ENCODE measurements at places on chromosomes 7 and 10.

DNA sequence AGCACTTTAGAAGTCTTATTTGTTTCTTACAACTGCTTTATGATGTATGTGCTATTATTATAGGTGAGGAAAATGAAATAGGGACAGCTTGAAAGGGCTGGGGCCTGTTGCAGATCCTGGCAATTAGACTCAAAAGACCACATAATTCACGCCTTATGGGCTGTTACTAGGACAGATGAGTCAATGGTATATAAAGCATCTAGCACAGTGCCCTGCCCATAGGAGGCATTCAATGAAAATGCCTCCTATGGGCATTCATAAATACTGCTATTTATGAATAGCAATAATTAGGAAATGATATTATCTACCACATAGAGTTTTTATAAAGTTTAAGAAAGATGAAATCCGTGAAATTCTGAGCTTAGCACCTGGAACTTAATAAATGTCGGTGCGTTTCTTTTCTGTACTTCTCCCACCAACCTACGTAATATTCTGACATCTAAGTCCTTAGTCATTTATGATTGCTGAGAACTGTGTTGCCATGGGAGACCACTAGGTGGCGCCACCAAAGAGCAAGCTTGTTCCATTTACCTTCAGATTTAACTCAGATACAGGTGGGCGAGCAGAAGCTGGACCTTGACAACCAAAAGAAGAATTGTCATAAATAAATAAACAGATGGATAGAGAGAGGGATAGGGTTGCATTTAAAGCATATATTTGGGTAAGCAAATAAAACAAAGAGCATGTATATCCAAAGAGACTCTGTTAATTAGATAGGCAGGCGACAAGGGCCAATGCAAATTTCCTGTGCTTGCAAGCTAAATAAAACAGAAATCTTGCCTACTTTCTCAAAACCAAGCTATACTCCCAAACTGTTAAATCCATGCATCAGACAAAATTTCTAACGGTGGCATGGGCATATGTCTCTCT lies 699.9 kb downstream of the INHBA start:
- DNase-seq = peak; percentile 35

DNA sequence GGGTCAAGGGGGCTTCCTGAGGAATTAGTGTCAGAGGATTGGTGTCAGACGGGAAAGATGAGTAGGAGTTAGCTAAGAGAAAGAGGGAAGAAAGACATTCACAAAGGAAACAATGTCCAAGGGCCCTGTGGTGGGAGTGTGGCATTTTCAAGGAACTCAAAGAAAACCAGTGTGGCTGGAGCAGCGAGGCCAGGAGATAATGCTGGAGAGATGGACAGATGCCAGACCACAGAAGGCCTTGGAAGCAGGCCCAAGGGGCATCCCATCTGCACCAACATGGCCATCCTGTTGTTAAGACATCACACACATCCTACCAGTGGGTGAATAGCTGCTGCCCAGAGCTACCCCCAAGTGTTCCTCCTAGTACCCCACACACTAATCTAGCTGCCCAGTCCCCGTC lies 36.1 kb upstream of the CUL1 start:
- peak; percentile 7 for DNase-seq

DNA sequence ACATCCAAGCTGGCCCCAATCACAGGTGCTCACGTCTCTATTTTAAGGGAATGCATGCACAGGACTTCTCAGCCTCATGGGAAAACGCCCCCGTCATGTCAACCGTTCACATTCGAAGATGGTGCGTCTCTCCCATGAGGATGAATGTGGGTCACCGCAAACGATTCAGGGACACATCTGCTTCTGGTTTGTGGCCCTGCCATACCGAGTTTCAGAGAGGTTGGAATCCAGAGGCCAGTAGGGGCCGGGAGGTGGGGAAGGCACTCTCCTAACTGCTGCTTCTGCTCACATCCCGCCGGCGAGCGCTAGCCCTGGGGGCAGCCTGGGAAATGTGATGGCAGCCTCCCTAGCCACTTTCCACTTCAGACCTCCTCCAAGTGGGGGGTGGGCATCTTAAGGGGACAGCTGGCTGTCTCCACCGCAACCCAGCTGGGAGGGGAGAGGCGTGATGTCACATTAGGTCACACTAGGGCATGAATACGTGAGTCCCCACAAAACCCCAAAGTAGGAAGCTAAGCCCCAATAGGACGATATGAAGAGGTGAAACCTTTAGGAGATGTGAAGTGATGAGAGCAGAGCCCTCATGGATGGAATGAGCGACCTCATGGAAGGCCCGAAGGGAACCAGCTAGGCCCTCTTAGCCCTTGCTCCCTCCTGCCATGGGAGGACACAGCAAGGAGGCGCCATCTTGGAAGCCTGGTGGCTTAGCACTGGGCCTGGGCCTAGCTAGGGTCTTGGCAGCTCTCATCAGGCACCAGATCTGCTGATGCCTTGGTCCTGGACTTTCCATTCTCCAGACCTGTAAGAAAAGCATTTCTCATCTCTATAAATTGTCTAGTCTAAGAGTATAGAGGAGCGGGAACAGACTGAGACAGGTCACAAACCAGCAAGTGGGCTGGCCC lies 107.8 kb downstream of the TCERG1L start:
- DNase-seq = no peak

- DNase-seq = peak; percentile 24
Measured at GRCh38 chr10:3292636-3293035, 120.1 kb upstream of the PITRM1 start.

DNA sequence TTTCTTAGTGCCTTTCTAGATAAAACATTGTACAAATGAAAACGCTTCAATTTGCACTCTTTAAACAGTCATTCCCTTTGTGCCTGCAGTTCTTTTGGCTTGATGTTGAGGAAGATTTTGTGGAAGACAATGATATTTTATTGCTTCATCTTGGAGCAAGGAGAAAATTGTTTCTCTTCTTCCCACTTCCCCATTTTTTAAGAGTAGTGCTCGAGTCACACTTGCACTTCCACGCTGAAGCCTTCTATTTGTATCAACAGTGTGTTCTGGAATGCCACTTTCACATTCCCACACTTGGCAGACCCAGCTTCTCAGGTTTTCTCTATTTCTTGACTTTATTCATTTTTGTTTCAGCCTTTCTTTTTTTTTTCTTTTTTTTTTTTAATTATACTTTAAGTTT lies 369.3 kb downstream of the PAXIP1 start:
- DNase-seq = no peak

DNA sequence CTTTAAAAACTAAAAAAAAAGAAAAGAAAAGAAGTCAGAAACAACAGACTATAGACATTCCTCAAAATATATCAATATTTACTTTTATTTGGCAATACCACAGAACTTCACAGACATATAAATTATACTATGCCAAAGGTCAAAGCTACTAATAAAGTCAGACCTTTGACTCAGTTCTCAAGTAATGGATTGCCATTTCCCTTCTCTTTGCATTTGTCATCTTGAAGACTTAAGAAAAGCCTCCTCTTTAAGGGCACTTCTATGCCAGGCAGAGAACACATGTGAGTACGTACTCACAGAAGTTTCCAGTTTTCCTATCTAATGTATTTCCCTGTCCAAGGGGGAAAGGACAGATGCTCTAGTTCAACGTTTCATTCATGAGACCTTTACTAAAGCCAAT lies 37.6 kb downstream of the TNPO3 start:
- DNase-seq = no peak

GRCh38 chr10:11440250-11441150 lies 170.9 kb downstream of the USP6NL start:
- no peak for DNase-seq

- peak; percentile 56 for DNase-seq
Measured at GRCh38 chr7:91685544-91685943, 195.0 kb downstream of the MTERF1 start.

DNA sequence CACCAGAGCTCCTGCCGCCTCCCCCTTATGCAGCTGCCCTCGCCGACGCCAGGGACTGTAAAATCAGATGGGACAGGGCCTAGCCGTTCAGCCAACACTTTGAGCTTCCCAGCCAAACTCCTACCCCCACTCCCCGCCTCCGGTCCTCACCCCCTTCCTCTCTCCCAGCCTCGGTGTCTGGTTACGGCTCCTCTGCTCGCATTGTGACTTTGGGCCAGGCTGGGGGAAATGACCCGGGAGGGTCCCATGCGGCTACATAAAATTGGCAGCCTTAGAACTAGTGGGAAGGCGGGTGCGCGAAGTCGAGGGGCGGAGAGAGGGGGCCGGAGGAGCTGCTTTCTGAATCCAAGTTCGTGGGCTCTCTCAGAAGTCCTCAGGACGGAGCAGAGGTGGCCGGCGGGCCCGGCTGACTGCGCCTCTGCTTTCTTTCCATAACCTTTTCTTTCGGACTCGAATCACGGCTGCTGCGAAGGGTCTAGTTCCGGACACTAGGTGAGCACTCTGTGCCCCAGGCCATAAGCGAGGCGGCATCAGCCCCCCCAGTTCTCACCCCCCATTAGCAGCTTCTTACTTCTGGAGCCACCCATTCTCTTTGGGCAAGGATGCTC lies at the start of gene KAZALD1:
TSS of gene KAZALD1 (plus strand) at position 366 of the 608 bp plus-strand sequence. CDS start 604 bp downstream, outside the sequence.
- no peak for DNase-seq

DNA sequence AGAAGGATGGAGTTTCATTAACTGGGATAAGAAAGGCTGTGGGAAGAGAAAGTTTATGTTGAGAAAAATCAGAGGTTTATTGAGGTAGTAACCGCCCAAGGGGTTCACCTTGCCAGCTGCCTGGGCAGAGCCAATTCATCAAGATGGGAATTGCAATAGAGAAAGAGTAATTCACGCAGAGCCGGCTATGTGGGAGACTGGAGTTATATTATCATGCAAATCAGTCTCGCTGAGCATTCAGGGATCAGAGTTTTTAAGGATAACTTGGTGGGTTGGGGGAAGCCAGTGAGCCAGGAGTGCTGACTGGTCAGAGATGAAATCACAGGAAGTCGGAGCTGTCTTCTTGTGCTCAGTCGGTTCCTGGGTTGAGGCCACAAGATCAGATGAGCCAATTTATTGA lies 70.6 kb downstream of the MALRD1 start:
- DNase-seq = no peak

GRCh38 chr10:15209827-15210509 lies 41.5 kb upstream of the NMT2 start:
- DNase-seq = peak; percentile 79

- DNase-seq = no peak
Measured at GRCh38 chr10:34151931-34152330, 663.2 kb downstream of the PARD3 start.

- DNase-seq = no peak
Measured at GRCh38 chr10:132515811-132516726, 21.5 kb upstream of the INPP5A start.

DNA sequence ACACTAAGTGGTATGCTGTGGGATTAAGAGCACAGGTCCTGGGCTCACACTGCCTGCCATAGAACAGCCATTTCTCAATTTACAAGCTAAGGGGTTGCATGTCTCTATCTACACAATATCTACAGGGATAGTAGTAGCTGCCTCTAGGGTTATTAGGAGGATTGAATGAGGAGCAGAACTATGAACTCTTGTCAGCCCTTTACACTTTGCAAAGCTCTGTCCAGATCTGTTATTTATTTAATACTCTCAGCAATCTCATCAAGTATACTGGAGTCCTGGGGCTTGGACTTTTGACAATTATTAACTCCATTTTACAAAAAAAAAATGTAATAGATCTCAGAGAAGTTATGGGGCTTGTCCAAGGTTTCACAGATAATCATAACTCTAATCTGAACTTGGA lies 6.8 kb downstream of the OPALIN start:
- no peak for DNase-seq

GRCh38 chr7:21617513-21617912 lies 74.7 kb downstream of the DNAH11 start:
- DNase-seq = no peak

DNA sequence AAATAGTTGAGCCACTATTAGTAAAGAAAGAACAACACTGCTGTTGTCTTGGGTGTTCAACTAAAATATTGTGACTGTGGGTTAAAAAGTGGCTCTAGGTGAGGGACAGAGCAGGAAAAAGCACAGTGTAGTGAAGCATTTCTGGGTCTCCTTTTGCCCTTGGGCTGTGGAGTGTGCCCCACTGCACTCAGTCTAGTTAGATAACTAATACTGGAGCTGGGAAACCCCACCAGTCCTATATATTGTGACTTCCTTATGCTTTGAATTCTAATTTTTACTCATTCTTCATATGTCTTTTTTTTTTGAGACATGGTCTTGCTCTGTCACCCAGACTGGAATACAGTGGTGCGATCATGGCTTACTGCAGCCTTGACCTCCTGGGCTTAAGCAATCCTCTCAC lies 195.1 kb downstream of the EXOC4 start:
- no peak for DNase-seq

DNA sequence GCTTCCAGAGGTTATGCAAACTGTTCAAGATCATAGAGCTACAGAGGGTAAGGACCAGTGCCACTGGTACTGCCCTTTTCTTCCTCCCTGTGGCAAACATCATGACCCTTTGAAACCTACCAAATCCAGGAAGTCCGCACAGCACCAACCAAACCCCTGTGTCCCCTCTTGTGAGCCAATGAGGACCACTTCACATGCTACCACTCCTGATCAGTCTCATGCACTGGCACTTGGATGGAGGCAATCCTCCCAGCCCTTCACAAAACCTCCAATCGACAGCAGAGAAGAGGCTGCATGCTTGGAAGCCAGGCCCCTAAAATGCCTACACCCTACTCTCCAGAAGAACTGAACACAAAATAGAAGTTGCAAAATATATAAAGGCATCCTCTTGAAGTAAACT lies 248.0 kb downstream of the TNS3 start:
- no peak for DNase-seq

- no peak for DNase-seq
Measured at GRCh38 chr7:107914831-107915230, 23.8 kb downstream of the DLD start.

- no peak for DNase-seq
Measured at GRCh38 chr7:149216402-149216801, 21.1 kb downstream of the ZNF282 start.

DNA sequence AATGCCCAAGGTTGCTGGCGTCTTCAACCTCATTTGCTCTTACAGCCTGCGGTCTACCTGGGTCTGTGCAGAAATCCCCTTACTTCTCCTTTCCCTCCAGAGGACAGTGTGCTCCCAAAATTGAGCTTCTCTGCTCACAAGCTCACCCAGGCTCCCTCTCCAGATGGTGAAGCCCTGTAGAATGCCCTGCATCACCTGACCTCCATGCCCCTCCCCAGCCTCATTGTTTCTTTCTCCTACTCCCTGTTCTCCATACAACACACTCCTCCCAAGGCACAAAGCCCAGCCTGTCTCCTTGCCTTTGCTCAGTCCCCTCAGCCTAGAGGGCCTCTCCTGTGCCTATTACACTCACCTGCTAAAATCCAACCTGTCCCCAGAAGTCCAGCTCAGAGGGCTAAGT lies 3.5 kb downstream of the CRHR2 start:
- no peak for DNase-seq

DNA sequence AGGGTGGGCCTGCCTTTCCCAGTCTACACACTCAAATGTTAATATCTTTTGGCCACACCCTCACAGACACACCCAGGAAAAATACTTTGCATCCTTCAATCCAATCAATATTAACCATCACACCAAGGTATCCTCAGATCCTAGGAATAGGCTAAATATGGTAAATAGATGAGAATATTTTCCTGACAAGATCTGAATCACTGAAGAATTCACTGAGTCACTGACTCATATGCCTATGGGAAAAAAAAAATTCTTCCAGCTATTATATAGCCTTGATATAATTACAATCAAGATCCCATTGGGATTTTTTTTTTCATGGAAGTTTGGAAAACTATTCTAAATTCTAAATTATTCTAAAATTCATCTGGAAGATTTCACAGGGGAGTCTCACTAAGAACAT lies 65.8 kb downstream of the INHBA start:
- DNase-seq = no peak

- DNase-seq = no peak
Measured at GRCh38 chr7:5661942-5662341, 119.5 kb downstream of the RNF216 start.
